ENCODE measurements at places on chromosomes 11 and 22. TPM values are rescaled to one million over a fixed set of nuclear protein-coding genes. Genes with fewer than 3 reads are reported as not detected.

The IL18 gene
- 7.3 TPM for total RNA-seq

The OR52I2 gene
- 0.09 TPM for total RNA-seq

GRCh38 chr11:111554532-111554931, 14.0 kb downstream of the LAYN start:
- no peaks in the 10 kb centered on the region for H3K4me1 ChIP-seq
- H3K36me3 ChIP-seq: no peaks in the 10 kb centered on the region
- no peak for DNase-seq
- no peaks in the 10 kb centered on the region for H3K27me3 ChIP-seq

DNA sequence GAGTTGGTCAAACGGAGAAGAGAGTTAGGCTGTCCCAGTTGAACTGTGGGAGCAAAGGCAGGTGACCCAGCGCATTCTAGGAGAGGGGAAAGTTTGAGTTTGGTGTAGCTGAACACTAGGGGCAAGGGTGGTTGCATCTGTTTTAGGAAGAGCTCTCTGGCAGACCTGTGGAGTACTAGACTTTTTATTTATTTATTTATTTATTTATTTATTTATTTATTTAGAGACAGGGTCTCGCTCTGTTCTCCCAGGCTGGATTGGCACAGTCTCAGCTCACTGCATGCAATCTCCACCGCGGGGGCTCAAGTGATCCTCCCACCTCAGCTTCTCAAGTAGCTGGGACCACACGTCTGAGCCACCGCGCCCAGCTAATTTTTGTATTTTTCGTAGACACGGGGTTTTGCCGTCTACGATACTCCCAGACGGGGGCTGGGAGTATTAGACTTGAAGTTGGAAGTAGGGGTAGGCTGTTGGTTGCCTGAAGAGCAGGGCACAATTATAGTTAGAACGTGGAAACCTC, 950 bp upstream of the ACER3 start:
- no peaks in the 10 kb centered on the region for H3K36me3 ChIP-seq
- H3K27ac ChIP-seq: no peak overlapping the region
- H3K27me3 ChIP-seq: no peaks in the 10 kb centered on the region
- H3K4me3 ChIP-seq: peak overlapping the region; percentile 82
- peaks cover 8% of the 10 kb centered on the region for H3K4me1 ChIP-seq

Data from thymus (tissue), 14 donors.